ENCODE measurements at places on chromosomes 6 and 20.

DNA sequence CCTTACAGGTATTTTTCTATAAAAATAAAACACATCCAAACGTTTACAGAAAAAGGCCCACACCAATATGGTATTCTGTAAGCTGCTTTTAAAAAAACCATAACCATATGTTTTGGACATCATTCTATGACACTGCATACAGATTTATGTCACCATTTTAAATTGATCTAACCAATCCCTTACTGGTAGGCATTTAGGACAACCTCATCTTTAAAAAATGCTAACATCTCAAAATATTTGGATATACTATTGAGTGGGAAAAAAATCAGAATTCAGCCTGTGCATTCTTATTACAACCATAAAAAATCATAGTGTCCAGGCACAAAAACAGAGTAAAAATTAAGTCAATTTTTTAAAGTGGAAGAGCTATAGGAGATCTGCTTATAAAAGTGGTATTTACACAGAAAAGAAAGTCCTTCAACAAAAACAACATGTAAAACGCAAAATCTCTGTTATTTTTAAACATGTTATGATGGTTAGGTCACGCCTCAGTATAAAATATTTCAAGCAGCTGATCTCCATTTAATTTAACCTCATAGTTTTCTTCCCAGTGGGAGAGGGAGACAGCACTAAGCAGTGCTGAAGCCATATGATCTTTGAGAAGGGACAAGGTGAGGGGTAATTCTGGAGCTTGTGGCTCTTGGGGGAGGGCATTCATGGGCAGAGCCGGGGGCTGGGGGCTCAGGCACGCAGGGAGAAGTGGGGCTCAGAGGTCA is 21.2 kb downstream of the TRAM2 start:
- no peak for DNase-seq

GRCh38 chr20:5535125-5535756 is 215.0 kb upstream of the SHLD1 start:
- no peak for DNase-seq

DNA sequence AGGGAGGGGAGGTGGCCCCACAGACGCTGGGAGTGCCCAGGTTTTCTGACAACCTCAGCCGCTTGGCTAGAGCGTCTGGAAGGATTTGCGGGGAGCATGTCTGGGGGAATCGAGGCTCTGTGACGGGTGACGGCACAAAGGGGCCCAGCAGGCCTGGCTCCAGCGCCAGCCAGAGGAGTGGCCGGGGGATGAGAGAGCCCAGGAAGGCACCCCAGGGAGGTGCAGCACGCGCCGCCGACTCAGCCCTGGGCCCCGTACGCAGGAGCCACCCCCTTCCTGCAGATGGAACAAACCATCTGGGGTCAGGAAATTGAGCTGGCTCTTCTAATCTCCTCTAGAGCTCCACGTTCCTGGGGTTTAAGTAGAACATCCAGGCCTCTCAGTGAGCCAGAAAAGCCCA is 5.9 kb upstream of the SLCO4A1 start:
- no peak for DNase-seq

- no peak for DNase-seq
Observed at GRCh38 chr6:118263921-118264486, 284.1 kb upstream of the PLN start.

DNA sequence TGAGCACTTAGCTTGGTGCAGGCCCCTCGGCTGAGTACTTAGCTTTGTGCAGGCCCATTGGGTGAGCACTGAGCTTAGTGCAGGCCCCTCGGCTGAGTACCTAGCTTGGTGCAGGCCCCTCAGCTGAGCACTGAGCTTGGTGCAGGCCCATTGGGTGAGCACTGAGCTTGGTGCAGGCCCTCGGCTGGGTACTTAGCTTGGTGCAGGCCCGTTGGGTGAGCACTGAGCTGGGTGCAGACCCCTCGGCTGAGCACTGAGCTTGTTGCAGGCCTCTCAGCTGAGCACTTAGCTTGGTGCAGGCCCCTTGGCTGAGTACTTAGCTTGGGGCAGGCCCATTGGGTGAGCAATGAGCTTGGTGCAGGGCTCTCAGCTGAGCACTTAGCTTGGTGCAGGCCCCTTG is 387.1 kb downstream of the THBS2 start:
- DNase-seq: no peak

DNA sequence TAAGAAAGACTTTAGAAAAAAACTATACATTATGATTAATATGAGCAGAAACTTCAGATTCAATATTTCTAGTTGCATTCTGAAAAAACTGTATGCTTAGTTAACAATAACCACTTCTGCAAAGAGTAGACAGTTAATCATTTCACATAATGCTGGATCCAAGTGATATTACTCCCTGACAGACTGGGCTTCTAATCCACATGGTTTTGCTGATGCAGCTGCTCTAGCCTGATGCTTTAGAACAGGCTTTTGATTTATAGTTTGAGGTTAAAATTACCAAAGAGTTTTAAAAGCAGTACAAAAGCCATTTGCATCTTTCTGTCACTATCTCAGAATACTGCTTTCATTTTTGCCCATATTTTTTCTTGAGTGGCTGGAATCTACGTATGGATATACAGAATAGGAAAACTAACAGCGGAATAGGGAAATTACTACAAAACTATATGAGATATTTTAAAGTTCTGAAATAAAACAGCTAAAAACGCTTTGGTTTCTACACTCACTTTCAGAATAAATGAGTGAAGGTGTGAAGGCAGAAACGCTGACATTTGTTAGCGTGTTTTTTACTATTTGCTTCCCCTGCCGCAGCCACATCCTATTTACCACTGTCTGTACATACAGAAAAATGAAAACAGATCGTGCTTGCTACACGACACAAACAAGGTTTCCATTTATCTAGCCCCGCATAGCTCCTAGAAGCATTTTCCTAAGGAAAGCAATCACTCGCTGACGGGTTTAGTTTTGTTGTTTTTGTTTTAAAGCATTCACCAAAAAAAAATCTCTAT is 61.7 kb downstream of the METTL24 start:
- no peak for DNase-seq

DNA sequence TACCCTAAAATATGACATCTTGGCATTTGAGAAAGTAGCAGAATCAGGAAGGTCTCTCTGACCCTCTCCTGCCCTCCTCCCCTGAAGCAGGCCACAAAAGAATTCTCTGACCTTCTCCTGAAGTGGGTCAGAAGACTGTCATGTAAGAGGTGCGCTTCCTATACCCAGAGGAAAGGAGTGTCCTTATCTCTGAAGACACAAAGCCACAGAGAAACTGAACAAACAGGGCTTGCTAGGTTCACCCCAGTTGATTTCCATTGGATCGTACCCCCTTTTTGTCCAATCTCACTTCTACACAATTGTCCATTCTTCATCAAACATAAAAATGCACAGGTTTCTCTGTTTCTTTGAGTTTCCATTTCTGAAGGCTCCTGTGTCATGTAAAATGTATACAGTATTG is 272.0 kb upstream of the SOX4 start:
- DNase-seq: no peak

- DNase-seq: no peak
Observed at GRCh38 chr6:3571836-3572235, 115.0 kb upstream of the SLC22A23 start.

DNA sequence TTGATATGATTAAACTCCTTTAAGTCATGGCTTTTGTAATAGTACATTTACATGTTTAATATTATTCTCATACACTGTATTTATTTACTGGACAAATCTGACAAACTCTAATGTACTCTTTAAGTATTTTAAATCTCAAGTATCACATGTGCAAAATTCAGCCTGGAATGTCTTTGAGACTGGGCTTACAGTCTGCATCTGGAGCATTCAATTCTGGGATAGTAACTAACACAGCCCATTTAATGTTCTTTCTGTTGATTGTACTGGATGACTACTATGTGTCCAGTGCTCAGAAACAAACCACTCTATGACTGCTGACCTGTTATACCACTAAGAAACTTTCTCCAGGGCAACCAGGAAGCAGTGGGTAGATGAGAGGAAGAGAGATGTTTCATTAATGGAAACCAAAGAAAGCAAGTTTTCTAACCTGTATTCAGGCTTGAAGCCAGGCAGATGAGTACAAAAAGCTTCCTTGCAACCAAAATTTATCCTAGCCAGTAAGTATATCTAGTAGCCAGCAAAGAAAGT is 26.8 kb downstream of the FBXL4 start:
- DNase-seq: no peak

GRCh38 chr6:44699851-44700250 is 312.3 kb downstream of the CDC5L start:
- no peak for DNase-seq

- no peak for DNase-seq
Observed at GRCh38 chr6:164533045-164533362, 776.4 kb downstream of the C6orf118 start.

- no peak for DNase-seq
Observed at GRCh38 chr6:124792386-124792785, 169.9 kb upstream of the RNF217 start.

- DNase-seq: no peak
Observed at GRCh38 chr6:155026022-155026705, 31.0 kb downstream of the TIAM2 start.

GRCh38 chr6:6734479-6735465 is 146.3 kb downstream of the LY86 start:
- DNase-seq: no peak

DNA sequence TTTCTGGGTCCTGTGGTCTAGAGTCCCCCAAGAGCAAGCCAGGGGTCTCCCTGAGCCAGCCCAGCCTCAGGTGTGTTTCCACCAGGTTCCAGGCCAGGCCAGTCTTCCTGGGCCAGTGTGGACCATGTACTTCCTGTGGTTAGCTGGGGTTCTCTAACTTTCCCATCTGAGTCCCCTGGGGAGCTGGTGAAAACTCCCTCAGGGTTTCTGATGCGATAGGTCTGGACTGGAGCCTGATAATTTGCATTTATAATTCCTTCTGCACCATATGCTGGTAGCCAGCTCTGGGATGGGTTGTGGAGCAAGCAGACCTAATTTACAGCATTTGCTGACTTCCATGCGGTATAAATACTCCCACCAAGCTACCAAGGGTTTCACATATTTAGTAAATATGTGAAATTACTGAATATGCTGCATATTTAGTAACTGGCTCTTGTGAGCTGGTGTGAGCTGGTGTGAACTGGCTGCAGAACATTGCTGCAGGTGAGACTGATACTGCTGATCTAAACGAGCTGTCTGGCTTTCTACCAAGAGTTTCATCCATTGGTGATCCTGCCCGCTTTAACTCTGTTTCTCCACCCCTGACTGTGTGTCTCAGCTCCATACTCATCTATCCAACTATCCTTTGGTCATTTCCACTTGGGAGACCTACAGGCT is 62.6 kb downstream of the RIN2 start:
- DNase-seq: no peak

- no peak for DNase-seq
Observed at GRCh38 chr20:605237-605636, 4.9 kb downstream of the TCF15 start.

- no peak for DNase-seq
Observed at GRCh38 chr6:139553916-139554315, 179.5 kb upstream of the CITED2 start.

GRCh38 chr6:164495882-164496495 is 813.4 kb downstream of the C6orf118 start:
- no peak for DNase-seq

DNA sequence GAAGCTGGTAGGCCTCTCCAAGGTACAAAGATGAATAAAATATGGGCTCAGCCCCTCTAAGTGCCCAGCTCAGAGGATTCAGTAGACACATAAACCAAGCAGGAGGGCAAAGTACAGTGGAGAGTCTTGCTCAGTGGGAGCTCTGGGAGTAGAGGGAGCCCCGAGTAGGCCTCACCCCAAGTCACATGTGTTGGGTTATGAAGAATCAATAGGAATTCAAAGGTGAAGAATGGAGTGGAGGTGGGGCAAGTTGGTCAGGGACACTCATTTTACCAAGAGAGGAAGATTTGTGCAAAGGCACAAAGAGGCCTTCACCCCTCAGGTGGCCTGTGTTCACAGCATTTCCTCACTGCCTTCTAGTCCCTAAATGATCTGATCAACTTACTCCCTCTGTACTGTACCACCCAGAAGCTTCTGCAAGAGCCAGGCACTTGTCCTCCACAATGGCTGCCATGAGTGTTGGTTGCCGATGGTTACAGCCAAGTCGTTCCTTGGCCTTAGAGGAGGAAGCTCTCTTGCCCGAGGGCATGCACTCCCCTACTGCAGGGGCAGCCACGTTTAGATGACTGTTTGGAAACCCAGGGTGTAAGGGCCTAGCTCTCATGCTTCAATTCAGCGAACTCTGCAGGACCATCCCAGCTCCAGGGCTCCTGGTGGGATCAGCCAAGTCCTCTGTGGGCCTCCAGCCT is 6.7 kb upstream of the CDKN1A start:
- DNase-seq: no peak

GRCh38 chr20:61220131-61220530 is 31.9 kb upstream of the CDH4 start:
- no peak for DNase-seq

GRCh38 chr6:142407685-142408273 is 106.0 kb downstream of the ADGRG6 start:
- no peak for DNase-seq

- DNase-seq: no peak
Observed at GRCh38 chr6:145798530-145798929, 16.1 kb downstream of the FBXO30 start.

Measured in activated naive CD4-positive, alpha-beta T cell (primary cell).